ENCODE measurements at places on chromosomes 4 and X.

GRCh38 chrX:11449613-11450012 lies 156.4 kb downstream of the AMELX start:
- no peak for DNase-seq

DNA sequence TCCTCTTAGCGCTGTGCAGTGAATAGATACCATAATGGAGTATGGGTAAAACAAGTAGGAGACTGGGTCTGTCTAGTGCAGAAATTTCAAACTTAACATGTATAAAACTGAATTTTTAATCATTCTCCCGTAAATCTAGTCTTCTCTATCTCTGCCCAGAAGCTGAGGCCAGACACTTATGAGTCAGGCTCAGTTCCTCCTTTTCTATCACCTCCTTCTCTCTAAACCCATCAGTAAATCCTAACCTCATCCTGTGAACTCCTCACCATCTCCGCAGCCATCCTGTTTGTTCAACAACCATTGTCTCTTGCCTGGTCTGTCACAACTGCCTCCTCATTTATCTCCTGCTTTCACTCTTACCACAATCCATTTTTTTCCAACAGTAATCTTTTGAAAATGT lies 19.8 kb upstream of the SGMS2 start:
- DNase-seq: no peak

DNA sequence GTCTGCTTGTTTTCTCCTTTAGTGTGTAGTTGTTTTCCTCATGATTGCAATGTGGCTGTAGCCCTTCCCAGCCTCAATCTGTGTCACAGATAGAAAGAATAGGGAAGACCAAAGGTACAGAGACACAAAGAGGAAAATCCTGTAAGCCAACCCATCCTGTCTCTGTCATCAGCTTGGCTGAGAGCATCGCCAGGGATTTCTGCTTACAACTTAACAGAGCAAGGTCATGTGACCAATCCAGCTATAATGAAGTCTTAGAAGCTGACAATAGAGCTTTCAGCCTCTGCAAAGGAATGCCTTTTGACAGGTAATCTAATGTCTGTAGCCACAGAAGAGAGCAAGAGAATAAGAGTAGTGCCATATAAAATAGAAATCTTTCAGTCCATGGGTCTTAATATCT lies 1598.0 kb upstream of the AGA start:
- no peak for DNase-seq

DNA sequence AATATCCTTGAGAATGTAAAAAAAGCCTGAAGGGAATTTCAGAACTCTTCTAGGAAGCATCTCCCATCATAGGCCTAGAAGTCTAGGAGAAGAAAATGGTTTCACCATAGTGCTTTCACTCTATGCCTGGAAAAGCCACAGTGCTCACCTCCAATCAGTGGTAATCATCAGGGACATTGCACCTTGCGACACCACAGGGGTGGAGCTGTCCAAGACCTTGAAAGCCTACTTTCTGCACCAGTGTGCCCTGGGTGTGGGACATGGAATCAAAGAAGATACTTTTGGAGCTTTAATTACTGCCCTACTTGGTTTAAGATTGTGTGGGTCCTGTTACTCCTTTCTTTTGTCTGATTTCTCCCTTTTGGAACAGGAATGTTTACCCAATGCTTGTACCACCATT lies 146.8 kb upstream of the NDST4 start:
- no peak for DNase-seq

GRCh38 chr4:52701207-52701606 lies 42.1 kb upstream of the USP46 start:
- DNase-seq: no peak

GRCh38 chrX:47232803-47233332 lies at the start of gene USP11:
Gene USP11 (plus strand): TSS chrX:47233009. CDS start chrX:47233044, 35 bp downstream.
- no peak for DNase-seq

- DNase-seq: no peak
These were observed 168.6 kb upstream of the KLF3 start for GRCh38 chr4:38495446-38495845.

DNA sequence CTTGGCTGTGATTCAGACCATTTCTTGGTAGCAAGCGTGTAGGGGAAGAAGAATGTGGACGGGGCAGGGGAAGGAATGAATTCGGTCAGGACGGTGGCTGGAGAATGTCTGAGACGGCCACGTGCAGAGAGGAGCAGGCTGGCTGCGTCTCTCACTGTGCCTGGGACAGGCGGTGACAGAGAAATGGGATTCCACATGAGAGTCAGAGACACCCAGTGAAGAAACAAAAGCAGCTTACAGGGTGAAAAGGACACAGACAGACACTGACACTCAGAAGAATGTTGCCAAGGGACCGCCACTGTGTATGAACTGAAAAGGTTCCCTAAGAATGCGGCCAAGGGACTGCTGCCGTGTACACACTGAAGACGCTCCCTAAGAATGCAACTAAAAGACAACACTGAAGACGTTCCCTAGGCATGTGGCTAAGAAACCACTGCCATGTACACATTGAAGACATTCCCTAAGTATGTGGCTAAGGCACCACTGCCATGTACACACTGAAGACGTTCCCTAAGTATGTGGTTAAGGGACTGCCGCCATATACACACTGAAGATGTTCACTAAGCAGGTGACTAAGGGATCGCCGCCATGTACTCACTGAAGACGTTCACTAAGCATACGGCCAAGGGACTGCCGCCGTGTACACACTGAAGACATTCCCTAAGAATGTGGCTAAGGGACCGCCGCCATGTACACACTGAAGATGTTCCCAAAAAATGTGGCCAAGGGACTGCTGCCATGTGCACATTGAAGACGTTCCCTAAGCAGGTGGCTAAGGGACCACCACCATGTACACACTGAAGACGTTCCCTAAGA lies 49.1 kb downstream of the DHRSX start:
- no peak for DNase-seq

GRCh38 chrX:151722241-151722846 lies 6.5 kb downstream of the FATE1 start:
- DNase-seq: no peak

- no peak for DNase-seq
These were observed 8.4 kb upstream of the SORBS2 start for GRCh38 chr4:185820146-185821028.

GRCh38 chr4:80409809-80410208 lies 74.3 kb downstream of the CFAP299 start:
- no peak for DNase-seq

GRCh38 chr4:56757821-56758411 lies 63.6 kb downstream of the SPINK2 start:
- peak; percentile 53 for DNase-seq

DNA sequence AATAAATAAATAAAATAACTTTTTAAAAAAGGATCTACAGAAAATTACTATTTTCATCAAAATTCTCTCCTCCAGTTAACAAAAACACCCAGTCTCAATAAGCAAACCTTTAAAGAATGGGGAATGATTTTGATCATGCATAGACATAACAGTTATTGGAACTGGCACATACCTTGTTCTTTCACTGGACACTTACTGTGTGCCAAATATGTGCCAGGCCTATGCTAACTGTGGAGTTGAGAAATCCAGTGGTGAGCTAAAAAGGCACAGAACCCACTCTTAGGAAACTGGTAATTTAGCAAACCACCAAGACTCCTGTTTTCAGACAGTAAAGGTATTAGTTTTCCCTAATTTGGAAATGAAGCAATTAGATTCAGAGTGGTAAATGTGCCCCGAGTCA lies 39.1 kb downstream of the CLOCK start:
- DNase-seq: no peak

DNA sequence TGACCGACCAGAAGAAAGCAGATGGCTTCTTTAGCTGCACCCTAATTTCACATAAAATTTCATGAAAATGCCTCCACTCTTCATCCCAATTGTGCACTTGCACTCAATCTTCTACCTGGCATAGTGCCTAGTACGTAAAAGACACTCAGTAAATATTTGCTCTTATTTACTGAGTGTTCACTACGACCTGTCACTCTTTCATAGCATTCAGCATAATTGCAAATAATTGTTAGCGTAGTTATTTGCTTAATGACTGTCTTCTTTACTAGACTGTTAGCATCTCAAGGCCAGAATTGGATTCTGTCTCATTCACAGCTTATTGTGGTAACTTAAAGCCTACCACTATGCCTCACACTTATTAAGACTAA lies 130.2 kb downstream of the ENOX2 start:
- no peak for DNase-seq

DNA sequence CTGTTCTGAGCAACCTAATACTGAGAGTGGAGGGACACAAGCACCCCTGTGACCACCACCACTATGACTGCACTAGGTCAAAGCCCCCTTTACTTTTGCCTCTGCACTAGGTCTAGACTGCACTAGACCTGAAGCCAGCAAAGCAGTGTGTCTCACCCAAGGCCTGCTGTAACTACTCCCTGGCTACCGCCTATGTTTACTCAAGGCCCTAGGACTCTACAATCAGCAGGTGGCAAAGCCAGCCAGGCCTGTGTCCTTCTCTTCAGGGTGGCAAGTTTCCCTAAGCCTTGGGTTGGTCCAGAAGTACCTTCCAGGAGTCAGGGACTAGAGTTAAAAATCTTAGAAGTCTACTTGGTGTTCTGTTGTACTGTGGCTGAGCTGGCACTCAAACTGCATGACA lies 15.9 kb downstream of the RAB33B start:
- no peak for DNase-seq

DNA sequence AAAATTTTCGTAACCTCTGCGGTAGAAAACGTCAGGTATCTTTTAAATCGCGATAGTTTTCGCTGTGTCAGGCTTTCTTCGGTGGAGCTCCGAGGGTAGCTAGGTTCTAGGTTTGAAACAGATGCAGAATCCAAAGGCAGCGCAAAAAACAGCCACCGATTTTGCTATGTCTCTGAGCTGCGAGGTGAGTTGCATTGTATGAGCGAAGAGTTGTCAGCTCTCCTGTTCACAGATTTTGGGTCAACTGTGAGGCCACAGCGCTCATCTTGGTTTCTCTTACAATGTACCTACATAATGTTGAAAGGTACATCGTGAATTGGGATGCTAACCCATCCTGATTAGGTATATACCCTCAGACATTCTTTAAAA lies 486 bp downstream of the CLCN3 start:
- no peak for DNase-seq

DNA sequence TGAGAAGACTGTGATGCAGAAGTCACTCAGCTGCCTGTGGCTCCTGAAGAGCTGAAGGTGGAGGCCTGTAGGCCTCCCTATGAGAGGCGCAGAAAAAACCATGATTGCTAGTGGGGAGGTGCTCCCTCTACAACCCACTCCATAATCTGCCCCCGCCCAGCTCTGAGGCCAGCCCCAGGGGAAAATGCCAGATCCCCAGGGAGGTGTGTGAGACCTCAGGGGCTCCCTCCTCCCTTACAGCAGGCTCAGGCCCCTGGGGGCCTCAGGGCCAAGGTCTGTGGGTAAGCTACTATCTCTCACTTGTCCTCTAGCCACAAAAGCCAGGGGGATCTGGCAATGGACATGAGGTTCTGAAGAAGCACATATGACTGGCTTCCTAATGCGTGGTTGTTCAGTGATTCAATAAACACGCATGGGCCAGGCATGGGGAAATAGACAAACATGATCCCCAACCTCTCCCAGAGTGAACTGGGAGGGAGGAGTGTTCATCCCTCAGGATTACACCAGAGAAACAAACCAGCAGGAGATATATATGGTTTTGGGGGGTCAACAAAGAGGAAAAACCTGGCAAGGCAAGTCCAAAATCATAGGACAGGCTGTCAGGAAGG lies 51.0 kb upstream of the MTM1 start:
- DNase-seq: no peak

DNA sequence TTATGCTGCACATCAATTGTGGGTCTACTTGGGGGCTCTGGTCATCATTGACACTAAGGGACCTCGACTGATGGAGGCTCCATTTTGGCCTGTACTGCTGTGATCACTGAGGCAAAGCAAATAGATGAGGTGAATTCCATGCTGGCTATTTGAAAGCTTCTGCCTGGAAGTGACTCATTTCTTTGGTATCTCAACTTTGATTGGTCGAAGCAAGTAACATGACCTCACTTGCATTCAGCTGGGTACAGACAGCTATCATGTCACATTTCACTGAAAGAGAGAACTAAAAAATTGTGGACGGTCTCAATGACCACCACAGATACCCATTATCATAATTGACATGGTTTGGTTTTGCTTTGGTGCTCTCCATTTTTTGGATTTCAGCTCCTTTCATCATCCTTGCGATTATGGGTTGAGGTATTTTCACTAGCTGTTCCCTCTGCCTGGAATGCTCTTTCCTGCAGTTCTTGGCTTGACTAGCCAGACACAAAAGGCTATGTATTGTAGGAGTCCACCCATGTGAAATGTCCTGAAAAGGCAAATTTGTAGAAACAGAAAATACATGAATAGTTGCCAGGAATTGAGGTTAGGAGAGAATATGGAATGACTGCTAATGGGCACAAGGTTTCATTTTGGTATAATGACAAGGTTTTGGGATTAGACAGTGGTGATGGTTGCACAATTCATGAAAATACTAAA lies 369.2 kb upstream of the LCORL start:
- DNase-seq: no peak

DNA sequence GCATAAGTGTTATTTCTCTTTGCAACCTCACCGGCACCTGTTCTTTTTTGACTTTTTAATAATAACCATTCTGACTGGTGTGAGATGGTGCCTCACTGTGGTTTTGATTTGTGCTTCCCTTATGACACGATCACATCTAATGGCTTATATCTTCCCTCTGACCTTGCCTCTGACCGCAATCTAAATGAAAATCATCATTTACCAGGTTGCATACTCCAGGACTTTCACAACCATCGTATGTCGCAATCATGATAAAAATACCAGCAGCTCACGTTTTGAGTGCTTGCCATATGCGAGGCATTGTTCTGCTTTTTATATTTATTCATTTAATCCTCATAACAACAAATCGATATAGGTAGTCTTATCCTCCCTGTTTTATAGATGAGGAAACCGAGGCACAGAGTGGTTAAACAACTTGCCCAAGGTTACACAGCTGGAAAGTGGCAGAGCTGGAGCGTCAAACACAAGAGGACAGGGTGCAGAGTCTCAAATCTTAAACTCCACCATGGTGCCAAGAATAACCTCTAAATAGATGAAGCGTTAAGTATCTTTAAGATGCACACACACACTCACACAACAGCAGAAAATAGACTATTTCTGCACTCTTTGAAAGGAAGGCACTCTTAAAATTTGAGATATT lies 102.2 kb downstream of the SEL1L3 start:
- no peak for DNase-seq

GRCh38 chrX:88416002-88416401 lies 331.0 kb upstream of the CPXCR1 start:
- DNase-seq: no peak

DNA sequence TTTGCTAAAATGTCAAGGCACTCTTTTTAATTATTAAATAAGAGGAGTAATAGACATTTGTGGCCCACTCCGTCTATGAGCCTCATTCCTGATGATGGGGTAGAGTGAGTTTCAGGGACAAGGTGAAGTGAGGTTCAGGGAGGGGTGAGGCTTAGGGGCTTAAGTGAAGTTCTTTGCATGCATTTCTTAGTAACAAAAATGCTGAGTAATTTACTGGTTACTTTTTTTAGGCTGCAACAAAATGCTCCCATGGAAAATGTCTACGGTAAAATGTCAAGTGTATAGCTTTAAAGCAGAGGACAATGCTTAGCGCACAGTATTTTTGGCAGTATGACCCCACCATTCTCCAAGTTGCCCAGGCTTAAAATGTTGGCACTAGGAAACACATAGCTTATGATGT lies 2.0 kb upstream of the USO1 start:
- no peak for DNase-seq

Measured in stimulated activated CD4-positive, alpha-beta T cell treated with anti-CD3 and anti-CD28 coated beads, TNF-alpha, amount 100 ng/mL, for 24 hours (primary cell).